ENCODE measurements at places on chromosomes 3 and 15. TPM values are rescaled to one million over a fixed set of nuclear protein-coding genes. Genes with fewer than 3 reads are reported as not detected.

DNA sequence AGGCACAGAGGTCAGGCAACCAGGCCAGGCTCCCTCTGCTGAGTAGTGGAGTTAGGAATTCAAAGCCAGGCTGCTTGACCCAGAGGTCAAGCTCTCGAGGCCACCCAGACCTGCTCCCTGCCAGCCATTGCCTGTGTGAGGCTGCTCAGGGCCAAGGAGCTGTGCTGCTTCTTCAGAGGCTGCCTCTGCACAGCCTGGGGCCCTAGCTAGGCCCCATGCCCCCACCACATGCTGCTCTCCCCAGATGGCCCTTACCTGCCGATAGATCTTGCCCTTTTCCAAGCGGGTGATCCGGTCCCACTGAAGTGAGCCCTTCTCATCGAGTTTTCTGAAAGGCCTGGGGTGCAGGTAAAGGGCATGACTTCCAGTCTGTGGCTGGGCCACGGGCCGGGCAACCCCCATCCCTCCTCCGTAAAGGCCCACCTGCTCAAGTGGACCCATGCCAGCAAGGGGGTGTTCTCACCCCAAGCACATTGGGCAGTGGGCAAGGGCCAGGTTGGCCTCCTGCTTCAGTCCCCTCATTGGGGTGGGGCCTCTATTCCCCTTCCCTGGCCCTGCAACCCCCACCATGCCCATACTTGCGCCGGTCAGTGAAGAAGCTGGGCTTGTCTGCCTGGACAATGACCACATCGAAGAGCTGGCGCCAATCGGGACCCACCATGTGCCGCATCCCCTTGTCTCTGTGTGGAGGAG is 6.5 kb downstream of the NT5DC2 start:
- H3K27me3 ChIP-seq: no peaks in the 10 kb centered on the region
- no peak overlapping the region for H3K27ac ChIP-seq
- no peak for DNase-seq
- H3K36me3 ChIP-seq: peaks cover 7% of the 10 kb centered on the region
- peaks cover 2% of the 10 kb centered on the region for H3K4me1 ChIP-seq

DNA sequence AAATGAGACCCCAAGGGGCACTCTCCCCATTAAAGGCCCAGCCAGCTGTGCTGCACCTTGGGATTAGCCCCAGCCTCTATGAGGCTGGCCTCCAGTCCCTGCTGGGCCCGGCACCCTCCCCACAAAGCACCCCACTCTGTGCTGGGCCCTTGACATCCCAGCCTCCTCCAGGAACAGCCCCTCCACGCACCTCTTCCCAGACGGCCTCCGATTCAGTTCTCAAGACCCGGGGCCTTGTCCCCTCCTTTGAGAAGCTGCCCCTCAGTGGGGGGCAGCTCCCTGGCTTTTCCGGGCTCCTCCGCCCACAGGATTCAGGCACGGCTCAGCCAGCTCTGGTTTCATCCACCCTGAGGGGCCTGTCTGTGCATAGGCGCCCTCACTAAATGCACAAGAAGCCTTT is 144.1 kb downstream of the LRRK1 start:
- peaks cover 1% of the 10 kb centered on the region for H3K27me3 ChIP-seq
- no peaks in the 10 kb centered on the region for H3K4me1 ChIP-seq
- DNase-seq: no peak
- no peak overlapping the region for H3K4me3 ChIP-seq
- H3K36me3 ChIP-seq: no peaks in the 10 kb centered on the region

- H3K27me3 ChIP-seq: no peaks in the 10 kb centered on the region
- H3K27ac ChIP-seq: no peak overlapping the region
- H3K4me3 ChIP-seq: no peak overlapping the region
- H3K4me1 ChIP-seq: no peaks in the 10 kb centered on the region
- DNase-seq: no peak
These were observed 201.0 kb upstream of the BCL6 start for GRCh38 chr3:187946163-187946691.

DNA sequence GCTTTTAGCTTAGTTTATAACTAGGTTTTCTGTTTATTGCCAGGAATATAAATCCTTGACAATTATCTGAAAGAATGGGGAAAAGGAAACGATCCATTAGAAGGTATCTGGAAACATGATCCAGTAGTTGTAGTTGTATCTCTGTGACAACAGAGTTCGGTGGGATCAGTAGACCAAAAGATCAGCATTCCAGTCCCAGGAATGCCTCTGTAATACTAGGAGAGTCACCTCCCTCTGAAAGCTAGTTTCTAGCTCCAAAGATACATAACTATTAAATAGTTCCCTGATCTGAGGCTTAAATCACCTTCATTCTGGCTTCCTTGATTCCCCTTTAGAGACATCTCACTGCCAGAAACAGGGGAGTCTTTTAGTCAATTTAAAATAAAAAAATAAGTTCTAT is 34.1 kb downstream of the MB21D2 start:
- peaks cover 27% of the 10 kb centered on the region for H3K4me1 ChIP-seq
- peaks cover 2% of the 10 kb centered on the region for H3K27me3 ChIP-seq
- H3K36me3 ChIP-seq: no peaks in the 10 kb centered on the region
- H3K27ac ChIP-seq: no peak overlapping the region
- no peak for DNase-seq

DNA sequence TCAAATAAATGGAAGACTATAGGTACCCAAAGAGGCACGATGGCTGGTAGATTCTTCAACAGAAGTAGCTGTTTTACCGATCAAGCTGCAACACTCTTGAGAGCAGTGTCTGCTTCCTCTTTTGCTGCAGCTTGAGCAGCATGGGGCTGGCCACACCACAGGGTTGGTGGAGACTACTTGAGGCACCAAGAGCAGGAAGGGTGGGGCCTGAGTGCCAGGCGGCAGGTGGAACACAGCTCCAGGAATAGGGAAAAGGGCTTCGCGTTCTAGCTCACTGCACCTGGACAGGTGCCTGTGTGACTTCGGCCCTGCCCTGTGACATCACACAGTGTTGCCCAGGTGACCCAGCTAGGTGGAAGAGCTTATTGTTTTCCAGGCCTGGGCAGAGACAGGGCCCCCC is at the start of gene CCDC33:
CCDC33 (plus strand) TSS at position 365 of the 400 bp plus-strand sequence. CDS start 394 bp downstream, outside the sequence.
- no peaks in the 10 kb centered on the region for H3K4me1 ChIP-seq

DNA sequence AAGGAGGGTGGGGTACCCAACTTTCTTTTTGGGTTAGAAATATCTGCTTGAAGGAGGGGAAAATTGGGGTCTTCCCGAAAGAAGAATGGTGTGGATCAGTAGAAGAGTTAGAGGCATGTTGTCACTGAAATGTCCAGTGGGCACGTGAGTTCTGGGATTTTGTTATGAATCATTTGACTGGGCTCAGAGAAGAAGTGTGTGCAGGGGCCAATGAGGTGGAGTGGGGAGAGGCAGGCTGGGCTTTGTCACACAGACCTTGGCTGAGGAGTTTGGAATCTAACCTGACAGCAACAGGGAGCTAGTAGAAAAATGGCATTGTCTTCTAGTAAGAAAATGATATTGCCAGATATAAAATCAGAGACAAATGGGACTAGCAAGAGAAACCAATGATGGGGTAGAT is 436.8 kb downstream of the MFSD1 start:
- no peak for DNase-seq
- H3K4me3 ChIP-seq: no peak overlapping the region
- no peaks in the 10 kb centered on the region for H3K27me3 ChIP-seq
- no peak overlapping the region for H3K27ac ChIP-seq
- H3K36me3 ChIP-seq: no peaks in the 10 kb centered on the region

DNA sequence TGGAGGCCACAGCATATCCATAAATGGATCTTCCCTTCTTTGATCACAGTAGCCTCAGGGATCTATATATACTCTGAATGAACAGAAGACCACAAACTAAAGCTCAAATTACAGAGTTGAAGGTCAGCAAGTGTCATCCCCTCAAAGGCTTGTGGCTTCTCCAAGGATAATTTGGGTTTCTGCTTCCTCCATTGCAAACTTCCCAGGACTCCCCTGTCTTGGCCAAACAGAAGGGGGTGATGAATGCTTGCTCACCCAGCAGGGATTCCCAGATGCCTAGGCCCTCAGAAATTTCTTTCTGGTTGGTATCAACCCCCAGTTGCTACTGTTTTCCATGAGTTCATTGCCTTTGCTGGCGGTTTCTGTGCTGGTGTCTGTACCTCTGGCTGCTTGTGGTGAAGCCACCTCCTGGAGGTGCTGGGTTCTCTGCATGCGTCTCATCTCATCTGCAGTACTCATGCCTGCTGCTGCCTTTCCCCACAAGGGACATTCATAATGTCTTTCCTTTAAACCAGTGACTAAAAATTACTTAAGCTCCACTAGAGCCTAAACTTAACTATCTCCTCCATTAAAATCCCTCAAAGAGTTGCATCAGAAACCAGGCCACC is 17.7 kb downstream of the ENTPD3 start:
- H3K36me3 ChIP-seq: no peaks in the 10 kb centered on the region
- H3K4me1 ChIP-seq: no peaks in the 10 kb centered on the region
- no peak overlapping the region for H3K4me3 ChIP-seq
- no peak for DNase-seq
- H3K27ac ChIP-seq: no peak overlapping the region

DNA sequence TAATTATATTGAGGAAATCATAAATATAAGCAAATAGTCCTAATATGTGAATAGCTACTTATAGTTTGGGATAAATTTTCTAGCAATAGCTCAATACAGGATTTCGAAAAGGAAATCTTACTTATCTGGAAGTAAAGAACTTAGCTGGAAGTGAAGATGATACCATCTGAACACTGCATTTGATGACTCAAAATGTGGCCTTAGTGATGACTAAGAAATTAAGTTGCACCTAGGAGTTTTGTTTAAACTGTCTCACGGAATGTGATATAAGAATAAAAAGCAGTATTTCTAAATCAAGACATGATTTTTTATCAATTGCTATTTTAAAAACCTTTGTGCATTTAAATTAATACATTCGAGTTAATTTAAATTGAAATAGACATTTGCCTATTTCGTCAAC is 91.2 kb downstream of the EOMES start:
- no peak for DNase-seq
- H3K4me1 ChIP-seq: peaks cover 51% of the 10 kb centered on the region
- no peak overlapping the region for H3K27ac ChIP-seq
- H3K27me3 ChIP-seq: no peaks in the 10 kb centered on the region
- H3K4me3 ChIP-seq: no peak overlapping the region
- no peaks in the 10 kb centered on the region for H3K36me3 ChIP-seq

DNA sequence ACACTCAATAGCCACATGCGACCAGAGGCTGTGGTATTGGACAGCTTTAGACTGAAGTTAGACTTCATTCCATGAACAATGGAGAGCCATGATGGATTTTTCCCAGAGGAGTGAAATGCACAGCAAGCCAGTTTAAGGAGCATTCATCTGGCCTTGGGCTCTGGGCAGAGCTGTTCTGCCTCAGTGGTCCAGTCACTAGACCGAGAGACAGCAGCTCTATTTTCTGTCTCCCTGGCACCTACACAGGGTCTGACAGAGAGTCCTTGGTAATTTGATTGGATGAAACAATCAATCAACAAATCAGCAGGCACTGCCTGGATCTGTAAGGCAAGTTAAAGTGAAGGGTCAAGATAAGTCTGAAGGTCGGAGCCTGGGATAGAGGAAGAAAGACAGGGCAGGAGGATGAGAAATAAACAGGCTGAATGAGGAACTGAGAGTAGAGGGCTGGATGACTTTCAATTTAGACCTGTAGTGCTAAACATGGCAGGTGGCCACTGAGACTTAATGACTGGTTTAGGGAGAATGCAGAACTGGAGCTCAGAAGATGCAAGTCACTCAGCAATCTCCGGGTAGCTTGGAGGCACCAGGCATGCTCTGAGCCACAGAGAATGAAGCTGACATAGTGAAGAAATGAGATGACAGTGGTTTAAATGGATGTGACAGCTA is 98.5 kb upstream of the SLC25A36 start:
- no peak overlapping the region for H3K27ac ChIP-seq
- no peak for DNase-seq
- no peak overlapping the region for H3K4me3 ChIP-seq
- H3K36me3 ChIP-seq: no peaks in the 10 kb centered on the region
- H3K4me1 ChIP-seq: peaks cover 3% of the 10 kb centered on the region

GRCh38 chr3:43055806-43056770 is 49.8 kb downstream of the POMGNT2 start:
- H3K36me3 ChIP-seq: no peaks in the 10 kb centered on the region
- no peak overlapping the region for H3K4me3 ChIP-seq
- H3K27me3 ChIP-seq: no peaks in the 10 kb centered on the region
- no peak for DNase-seq
- H3K27ac ChIP-seq: no peak overlapping the region
- peaks cover 3% of the 10 kb centered on the region for H3K4me1 ChIP-seq

DNA sequence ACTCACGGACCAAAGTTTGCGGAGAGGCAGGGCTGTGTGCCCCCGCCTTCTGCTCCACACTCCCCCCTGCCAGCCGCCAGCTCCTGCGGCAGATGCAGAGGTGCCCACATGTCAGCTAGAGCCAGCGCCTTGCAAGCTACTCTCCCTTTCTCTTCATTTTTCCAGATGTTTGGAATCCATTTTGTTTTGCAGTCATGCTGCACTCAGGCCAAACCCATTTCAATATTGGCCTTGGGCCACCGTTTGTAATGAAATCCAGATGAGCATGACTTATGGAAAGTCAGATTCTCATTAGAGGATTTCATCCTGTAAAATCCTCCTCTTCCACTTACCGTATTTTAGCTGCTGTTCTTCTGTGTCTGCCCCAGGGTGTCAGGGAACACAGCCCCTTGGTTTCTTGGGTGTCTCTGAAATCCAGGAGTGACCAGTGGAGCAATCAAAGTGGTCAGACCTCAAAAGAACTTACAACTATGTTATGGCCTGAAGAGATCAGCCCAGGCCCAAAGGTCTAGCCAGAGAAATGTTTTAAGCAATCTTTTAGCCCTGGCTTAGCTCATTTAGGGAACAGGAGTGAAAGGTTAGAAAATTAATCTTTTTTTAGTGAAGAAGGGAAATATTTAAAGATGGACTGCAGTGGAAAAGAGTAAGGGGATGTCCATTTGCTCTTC is 65.8 kb downstream of the AAGAB start:
- no peak overlapping the region for H3K4me3 ChIP-seq
- peaks cover 6% of the 10 kb centered on the region for H3K4me1 ChIP-seq
- no peak for DNase-seq
- no peaks in the 10 kb centered on the region for H3K27me3 ChIP-seq
- H3K27ac ChIP-seq: no peak overlapping the region

GRCh38 chr15:64013179-64014062 is 32.9 kb downstream of the DAPK2 start:
- H3K4me1 ChIP-seq: peaks cover 39% of the 10 kb centered on the region
- DNase-seq: peak; percentile 51
- H3K27me3 ChIP-seq: no peaks in the 10 kb centered on the region
- no peak overlapping the region for H3K4me3 ChIP-seq
- no peak overlapping the region for H3K27ac ChIP-seq

DNA sequence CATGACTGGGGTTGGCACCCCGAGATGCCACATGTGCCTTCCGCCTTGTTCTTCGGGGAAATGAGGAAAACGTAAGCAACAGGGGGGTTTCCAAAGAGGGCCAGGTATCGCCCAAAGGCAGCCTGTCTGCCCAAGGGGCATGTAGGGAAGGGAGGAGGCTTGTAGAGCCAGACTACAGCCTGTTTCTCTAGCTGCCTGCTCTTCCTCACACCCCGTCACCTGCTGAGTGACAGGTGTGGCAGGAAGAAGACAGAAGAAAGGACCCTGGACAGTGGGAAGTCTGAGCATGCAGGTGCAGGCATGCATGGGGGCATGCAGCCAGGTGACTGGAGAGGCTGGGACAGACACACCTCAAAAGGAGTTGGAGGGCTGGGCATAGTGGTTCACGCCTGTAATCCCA is 9.8 kb downstream of the PLA2G4E start:
- H3K4me1 ChIP-seq: peaks cover 27% of the 10 kb centered on the region
- no peaks in the 10 kb centered on the region for H3K27me3 ChIP-seq
- no peak for DNase-seq
- H3K27ac ChIP-seq: peak overlapping the region; percentile 71
- no peaks in the 10 kb centered on the region for H3K36me3 ChIP-seq

- H3K27ac ChIP-seq: no peak overlapping the region
- no peaks in the 10 kb centered on the region for H3K36me3 ChIP-seq
- H3K27me3 ChIP-seq: no peaks in the 10 kb centered on the region
- peak; percentile 12 for DNase-seq
These were observed 35.5 kb downstream of the ARRDC4 start for GRCh38 chr15:97995881-97996603.

Gene GP5
- total RNA-seq: 0.24 TPM

Gene CD200
- total RNA-seq: 34.2 TPM

Gene SLC25A20
- 18.2 TPM for total RNA-seq

Gene CCR8
- total RNA-seq: 0.48 TPM

Gene P2RY13
- not detected for total RNA-seq
